ENCODE measurements at places on chromosomes 6 and 20. TPM values are rescaled to one million over a fixed set of nuclear protein-coding genes. Genes with fewer than 3 reads are reported as not detected.

DNA sequence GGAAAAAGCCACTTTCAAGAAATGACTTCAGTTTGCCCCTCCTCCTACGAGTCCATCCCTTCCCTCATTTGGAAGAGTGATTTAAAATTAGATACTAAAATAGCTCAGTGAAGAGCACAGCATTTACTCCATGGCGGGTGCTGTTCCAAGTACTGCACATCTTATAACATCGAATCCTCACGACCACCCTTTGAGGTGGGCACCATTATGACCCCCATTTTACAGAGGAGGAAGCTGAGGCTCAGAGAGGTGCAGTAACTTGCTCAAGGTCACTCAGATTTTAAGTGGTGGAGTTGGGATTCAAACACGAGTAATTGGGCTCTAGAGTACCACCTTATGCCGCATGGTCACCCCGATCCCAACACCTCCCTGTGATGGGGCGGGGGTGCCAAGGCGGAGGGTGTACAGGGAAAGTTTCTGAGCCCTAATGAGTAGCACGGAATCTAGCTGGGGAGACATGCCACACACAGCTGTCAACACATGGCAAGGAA is 25.5 kb downstream of the TTBK1 start:
- H3K27ac ChIP-seq, result no peak overlapping the region
- no peak for DNase-seq
- H3K4me1 ChIP-seq, result peaks cover 25% of the 10 kb centered on the region

Gene SLC32A1
- total RNA-seq, result not detected

- no peak overlapping the region for H3K4me3 ChIP-seq
- H3K4me1 ChIP-seq, result peaks cover 30% of the 10 kb centered on the region
- H3K27ac ChIP-seq, result no peak overlapping the region
- H3K27me3 ChIP-seq, result no peaks in the 10 kb centered on the region
- no peaks in the 10 kb centered on the region for H3K36me3 ChIP-seq
Measured at GRCh38 chr6:3808199-3808598, 41.0 kb upstream of the FAM50B start.

DNA sequence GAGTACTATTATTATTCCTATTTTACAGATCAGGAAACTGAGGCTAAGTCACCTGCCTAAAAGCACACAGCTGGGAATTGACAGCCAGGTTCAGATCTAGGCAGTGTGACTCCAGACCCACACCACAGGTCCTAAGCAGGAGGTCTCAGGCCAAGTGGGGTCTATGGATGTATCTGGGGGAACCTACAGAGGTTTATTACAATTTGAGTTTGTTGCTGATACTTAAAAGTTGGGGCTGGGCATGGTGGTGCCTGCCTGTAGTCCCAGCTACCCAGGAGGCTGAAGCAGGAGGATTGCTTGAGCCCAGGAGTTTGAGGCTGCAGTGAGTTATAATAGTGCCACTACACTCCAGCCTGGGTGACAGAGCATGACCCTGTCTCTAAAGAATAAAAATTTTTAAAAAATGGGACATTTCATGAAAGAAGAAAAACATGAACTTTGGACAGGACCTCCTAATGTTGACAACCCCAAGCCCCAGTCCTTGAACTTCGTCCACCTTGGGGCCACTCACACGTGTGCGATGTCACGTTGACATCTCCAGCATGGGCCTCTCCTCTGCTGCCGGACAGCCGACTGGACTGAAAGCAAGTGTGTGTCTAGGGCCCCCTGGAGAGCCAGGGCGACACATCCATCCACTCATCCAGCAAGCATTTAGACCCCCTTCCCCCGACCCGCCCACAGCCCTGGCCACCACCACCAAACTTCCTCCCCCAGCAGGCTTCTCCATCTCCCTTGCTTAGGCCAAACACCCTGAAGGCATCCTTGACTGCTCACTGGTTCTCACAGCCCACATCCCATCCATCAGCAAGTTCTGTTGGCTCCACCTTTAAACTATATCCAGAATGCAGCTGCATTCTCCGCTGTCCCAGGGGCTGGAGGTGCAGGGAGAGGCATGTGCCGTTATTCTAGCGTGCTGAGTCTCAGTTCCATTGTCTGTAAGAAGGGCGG is 40.0 kb downstream of the NOL4L start:
- H3K27ac ChIP-seq, result no peak overlapping the region
- no peaks in the 10 kb centered on the region for H3K4me1 ChIP-seq
- DNase-seq, result no peak
- H3K36me3 ChIP-seq, result no peaks in the 10 kb centered on the region
- H3K27me3 ChIP-seq, result no peaks in the 10 kb centered on the region

DNA sequence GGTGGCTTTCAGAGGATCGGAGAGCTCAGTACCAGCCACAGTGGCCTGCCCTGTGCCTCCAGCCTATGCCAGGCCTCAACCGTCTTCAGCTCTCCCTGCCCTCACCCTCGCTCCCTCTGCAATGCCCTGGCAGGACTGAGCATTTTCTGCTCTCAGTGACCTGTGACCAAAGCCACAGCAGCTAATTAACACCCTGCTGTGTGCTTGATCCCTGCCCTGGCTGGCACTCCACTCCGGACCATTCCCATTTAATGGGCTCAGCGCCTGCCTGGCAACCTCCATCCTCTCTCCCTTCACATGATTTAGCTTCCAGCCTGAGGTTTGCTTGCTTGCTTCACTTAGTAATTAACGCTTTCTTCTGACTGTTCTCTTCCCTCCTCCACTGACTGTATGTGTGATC is 287.5 kb downstream of the LRFN2 start:
- peak; percentile 15 for DNase-seq
- H3K4me1 ChIP-seq, result no peaks in the 10 kb centered on the region
- no peak overlapping the region for H3K4me3 ChIP-seq
- H3K27ac ChIP-seq, result no peak overlapping the region
- no peaks in the 10 kb centered on the region for H3K36me3 ChIP-seq
- no peaks in the 10 kb centered on the region for H3K27me3 ChIP-seq

- H3K27me3 ChIP-seq, result no peaks in the 10 kb centered on the region
- DNase-seq, result no peak
- no peaks in the 10 kb centered on the region for H3K4me1 ChIP-seq
- no peak overlapping the region for H3K4me3 ChIP-seq
- peaks cover 12% of the 10 kb centered on the region for H3K36me3 ChIP-seq
Measured at GRCh38 chr20:36666181-36666740, 20.3 kb upstream of the SLA2 start.

DNA sequence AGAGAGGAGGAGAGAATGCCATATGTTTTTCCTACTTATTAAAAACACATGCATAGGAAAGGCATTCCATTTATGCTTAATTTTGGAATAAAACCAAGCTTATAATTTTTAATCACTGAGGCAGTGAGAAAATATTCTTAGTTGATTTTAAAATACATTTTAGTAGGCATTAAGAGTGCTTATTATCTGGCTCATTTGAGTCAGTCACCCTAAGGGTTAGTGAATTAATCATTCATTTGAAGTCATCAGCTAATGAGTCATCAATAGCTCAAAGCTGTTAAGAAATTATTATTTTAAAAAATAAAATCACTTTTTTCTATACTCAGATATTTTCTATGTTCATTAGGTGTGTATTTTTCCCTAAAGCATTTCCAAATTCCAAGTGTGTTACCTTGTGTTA is 81.6 kb downstream of the TMEM200A start:
- H3K36me3 ChIP-seq, result no peaks in the 10 kb centered on the region
- no peak overlapping the region for H3K27ac ChIP-seq
- H3K4me3 ChIP-seq, result no peak overlapping the region
- H3K27me3 ChIP-seq, result no peaks in the 10 kb centered on the region
- no peaks in the 10 kb centered on the region for H3K4me1 ChIP-seq

Gene NCR2
- not detected for total RNA-seq

Gene ABHD16B
- total RNA-seq, result not detected

DNA sequence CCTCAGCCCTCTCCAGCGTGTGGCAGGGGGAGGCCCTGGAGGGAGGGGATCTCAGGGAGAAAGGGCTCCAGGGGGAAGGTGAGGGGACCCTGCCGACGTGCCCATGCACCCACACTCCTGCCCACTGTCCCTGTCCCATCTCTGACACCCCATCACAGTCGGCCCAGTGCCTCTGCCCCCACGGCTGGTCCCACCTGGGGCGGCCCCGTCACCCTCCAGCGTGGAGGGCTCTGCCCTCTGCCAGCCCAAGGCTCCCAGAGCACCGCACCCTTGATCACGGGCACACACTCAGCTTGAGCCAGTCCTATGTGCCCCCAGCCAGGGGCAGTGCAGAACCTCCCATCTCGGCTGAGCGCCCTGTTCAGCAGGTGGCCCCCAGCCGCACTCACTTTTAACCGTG is 9.2 kb downstream of the SLC4A11 start:
- no peak for DNase-seq
- H3K36me3 ChIP-seq, result no peaks in the 10 kb centered on the region
- no peak overlapping the region for H3K4me3 ChIP-seq
- H3K27ac ChIP-seq, result no peak overlapping the region
- no peaks in the 10 kb centered on the region for H3K4me1 ChIP-seq
- no peaks in the 10 kb centered on the region for H3K27me3 ChIP-seq

- H3K36me3 ChIP-seq, result no peaks in the 10 kb centered on the region
- DNase-seq, result no peak
- no peak overlapping the region for H3K27ac ChIP-seq
- H3K4me1 ChIP-seq, result no peaks in the 10 kb centered on the region
- no peak overlapping the region for H3K4me3 ChIP-seq
- H3K27me3 ChIP-seq, result no peaks in the 10 kb centered on the region
Measured at GRCh38 chr6:64014595-64014994, 379.0 kb downstream of the PHF3 start.

- DNase-seq, result no peak
- H3K4me1 ChIP-seq, result peaks cover 3% of the 10 kb centered on the region
- H3K27me3 ChIP-seq, result no peaks in the 10 kb centered on the region
- no peaks in the 10 kb centered on the region for H3K36me3 ChIP-seq
- no peak overlapping the region for H3K4me3 ChIP-seq
Measured at GRCh38 chr20:40512994-40513393, 176.0 kb downstream of the MAFB start.

- no peak for DNase-seq
- H3K4me1 ChIP-seq, result peaks cover 24% of the 10 kb centered on the region
- H3K27me3 ChIP-seq, result no peaks in the 10 kb centered on the region
- peak overlapping the region; percentile 69 for H3K27ac ChIP-seq
- H3K4me3 ChIP-seq, result no peak overlapping the region
- no peaks in the 10 kb centered on the region for H3K36me3 ChIP-seq
Measured at GRCh38 chr6:163354761-163355425, 59.6 kb upstream of the QKI start.

All from upper lobe of left lung (tissue), 6 donors.